Liver (tissue), 10 donors: ENCODE measurements at places on chromosomes 5 and 9. TPM values are rescaled to one million over a fixed set of nuclear protein-coding genes. Genes with fewer than 3 reads are reported as not detected.

- no peaks in the 10 kb centered on the region for H3K4me1 ChIP-seq
- H3K27ac ChIP-seq = no peak overlapping the region
- no peak overlapping the region for H3K4me3 ChIP-seq
- H3K36me3 ChIP-seq = no peaks in the 10 kb centered on the region
- DNase-seq = no peak
These were observed 34.3 kb downstream of the DNAH5 start for GRCh38 chr5:13910201-13910600.

DNA sequence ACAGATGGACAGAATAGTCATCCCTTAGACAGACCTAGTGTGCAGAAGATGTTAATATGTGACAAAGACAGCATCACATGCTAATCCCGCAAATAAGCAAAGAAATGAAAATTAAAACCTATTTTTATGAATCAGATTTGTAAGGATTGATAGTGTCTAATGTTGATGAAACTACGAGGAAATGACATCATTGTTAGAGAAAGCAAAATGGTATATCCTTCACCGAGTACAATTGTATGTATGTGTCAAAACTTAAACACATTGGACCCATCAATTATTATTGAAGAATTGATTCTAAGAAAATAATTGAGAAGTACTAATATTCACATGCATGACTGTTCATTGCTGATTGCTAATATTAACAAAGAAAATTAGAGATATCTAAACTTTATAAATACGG lies 493.2 kb downstream of the BNC2 start:
- no peak overlapping the region for H3K4me3 ChIP-seq
- H3K27ac ChIP-seq = no peak overlapping the region
- H3K36me3 ChIP-seq = no peaks in the 10 kb centered on the region
- DNase-seq = no peak
- H3K4me1 ChIP-seq = no peaks in the 10 kb centered on the region

DNA sequence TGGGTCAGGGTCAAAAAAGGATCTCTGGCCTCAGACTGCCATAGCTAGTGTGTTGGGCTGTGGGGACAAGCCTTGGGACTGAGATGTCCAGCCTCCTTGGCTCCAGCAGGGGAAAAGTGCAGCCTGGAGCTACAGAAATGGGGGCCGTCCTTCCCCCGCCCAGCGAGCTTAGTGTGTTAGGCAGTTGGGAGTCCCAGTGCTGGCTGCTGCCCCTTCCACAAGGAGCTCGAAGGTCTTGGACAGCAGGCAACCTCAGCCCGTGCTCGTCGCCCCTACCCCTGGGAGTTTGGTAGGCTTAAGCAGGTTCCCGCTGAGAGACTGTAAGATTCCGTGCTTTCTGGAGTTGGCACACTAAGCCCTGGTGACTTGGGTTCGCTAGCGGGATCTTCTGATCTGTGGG lies 293.0 kb upstream of the CDH12 start:
- no peak overlapping the region for H3K27ac ChIP-seq
- DNase-seq = no peak
- H3K4me1 ChIP-seq = no peaks in the 10 kb centered on the region
- no peak overlapping the region for H3K4me3 ChIP-seq
- H3K36me3 ChIP-seq = no peaks in the 10 kb centered on the region

Gene CCDC192
- total RNA-seq = not detected

GRCh38 chr9:15999422-16000339 lies 446.8 kb downstream of the CCDC171 start:
- H3K4me1 ChIP-seq = no peaks in the 10 kb centered on the region
- no peak overlapping the region for H3K27ac ChIP-seq
- no peak for DNase-seq
- H3K4me3 ChIP-seq = no peak overlapping the region
- H3K36me3 ChIP-seq = no peaks in the 10 kb centered on the region

DNA sequence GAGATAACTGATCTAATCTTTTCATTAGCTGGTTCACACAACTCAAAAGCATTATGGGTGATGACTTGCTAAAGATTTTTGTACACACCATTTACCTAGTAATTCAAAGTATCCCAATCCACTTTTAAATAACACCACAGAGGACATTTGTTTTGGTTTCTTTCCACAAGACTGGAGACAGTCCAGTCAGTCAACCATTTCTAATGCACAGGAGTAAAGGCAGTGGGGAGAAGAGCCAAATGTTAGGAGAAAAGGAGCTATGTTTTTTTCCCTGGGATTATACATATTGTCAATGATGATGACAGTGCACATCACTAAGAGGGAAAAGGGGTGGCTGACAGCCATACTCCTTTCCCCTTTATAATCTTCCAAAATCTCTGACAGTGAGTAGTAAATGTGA lies 240.9 kb downstream of the GABRB2 start:
- no peaks in the 10 kb centered on the region for H3K4me1 ChIP-seq
- no peaks in the 10 kb centered on the region for H3K27me3 ChIP-seq
- no peak overlapping the region for H3K4me3 ChIP-seq

DNA sequence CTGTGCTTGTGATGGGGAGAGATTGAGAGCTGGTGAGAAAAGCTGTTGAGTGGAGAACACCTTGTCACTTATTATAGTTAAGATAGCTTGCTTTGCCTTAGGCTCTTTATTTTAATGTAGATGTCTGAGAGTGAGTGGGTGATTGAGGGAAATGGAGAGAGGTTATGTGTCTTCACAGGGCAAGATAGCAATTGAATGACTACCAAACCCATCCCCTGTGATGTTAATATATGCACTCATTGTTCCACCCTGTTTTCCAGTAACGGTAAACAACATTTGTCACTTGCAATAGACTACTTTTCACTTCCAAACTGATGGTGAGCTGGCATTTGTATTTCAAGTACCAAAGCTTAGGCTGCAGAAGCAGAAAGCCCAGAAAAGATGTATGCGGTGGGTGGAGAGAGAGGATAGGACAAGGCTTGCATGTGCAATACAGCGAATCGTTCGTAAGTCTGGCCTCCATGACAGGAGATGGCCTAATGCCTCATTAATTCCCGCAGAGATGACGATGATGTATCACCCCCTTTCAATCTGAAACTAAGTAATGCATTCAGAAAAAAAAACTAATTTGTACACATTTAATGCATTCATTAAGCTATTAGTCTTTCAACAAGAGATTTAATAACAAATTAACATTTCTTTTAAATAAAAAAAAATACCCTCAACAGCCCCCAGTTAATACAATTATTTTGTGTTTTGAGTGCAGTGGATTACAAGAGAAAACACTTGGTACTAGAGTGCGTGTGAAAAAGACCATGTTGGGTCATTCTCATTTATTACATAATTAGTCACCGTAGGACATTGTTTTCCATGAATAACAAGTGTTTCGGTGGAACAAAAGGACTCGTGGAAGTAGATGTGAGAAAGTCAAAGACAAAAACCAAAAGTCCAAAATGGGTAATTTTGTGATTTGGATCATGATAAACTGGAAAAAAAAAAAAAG lies 699.0 kb downstream of the BRINP1 start:
- H3K27me3 ChIP-seq = no peaks in the 10 kb centered on the region
- no peaks in the 10 kb centered on the region for H3K4me1 ChIP-seq
- no peak overlapping the region for H3K27ac ChIP-seq

DNA sequence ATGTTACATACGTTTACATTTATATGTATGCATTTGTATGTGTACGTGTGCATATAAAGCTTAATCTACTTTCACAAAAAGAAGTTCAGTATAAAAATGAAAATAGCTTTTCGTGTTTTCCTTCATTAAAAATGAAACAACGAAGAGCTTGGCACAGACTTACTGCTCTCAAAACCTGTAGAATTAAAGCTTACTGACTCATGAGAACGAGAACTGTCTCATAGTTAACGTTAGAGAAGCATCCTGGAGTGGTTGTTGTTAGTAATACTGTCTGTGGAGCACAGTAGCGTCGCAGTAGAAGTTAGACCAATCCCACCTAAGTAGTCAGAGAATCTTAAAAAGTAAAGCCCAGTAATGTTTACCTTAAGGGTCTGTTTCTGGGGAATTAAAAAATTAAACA lies 1.3 kb downstream of the MAT2B start:
- H3K27me3 ChIP-seq = no peaks in the 10 kb centered on the region
- peak overlapping the region; percentile 92 for H3K4me3 ChIP-seq
- peak overlapping the region; percentile 95 for H3K27ac ChIP-seq
- H3K36me3 ChIP-seq = no peaks in the 10 kb centered on the region
- peaks cover 52% of the 10 kb centered on the region for H3K4me1 ChIP-seq

GRCh38 chr5:97078958-97079743 lies 63.3 kb downstream of the LIX1 start:
- H3K27ac ChIP-seq = no peak overlapping the region
- H3K27me3 ChIP-seq = no peaks in the 10 kb centered on the region

Gene SPATA31E1
- not detected for total RNA-seq

Gene CRHBP
- 77.4 TPM for total RNA-seq

DNA sequence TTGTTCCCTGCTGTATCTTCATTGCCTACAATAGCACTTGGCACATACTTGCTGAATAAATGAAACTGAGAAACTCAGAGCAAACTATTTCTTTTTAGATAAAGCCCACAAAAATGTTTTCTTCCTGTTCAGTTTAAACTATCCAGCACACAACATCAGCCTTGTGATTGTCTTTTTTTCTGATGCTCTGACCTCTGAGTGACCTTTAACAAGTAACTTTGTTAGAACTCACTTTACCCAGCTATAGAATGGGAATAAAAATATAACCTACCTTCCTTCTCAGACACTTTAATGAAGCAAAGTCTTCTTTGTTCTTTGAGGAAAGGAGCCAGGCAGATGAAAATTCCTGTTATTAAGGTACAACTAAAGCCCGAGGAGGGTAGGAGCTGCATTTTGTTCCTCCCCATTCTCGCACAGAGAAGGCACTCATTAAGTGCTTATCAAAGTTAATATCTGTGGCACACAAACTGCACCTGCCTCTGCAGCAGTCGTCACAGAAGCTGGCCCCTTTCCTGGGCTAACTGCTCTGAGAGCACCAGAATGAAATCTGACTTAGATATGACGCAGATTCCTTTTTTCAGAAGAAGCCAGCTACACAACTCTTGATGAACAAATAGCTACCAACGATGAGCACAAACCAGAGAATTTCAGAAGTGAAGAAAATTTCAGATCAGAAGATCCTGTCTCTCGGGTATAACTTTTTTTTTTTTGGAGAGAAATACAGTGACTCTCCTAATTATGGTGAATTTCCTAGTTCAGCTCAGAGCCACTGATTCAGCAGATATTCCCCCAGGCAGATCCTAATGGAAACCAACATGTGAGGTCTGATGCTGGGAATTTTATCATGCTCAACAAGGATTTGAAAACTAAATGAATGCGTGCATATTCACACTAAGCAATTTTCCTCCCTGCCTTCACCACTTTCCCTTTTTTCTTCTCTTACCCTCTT lies 31.0 kb upstream of the NR3C1 start:
- DNase-seq = no peak
- H3K27ac ChIP-seq = peak overlapping the region; percentile 66
- no peaks in the 10 kb centered on the region for H3K27me3 ChIP-seq
- no peaks in the 10 kb centered on the region for H3K36me3 ChIP-seq

DNA sequence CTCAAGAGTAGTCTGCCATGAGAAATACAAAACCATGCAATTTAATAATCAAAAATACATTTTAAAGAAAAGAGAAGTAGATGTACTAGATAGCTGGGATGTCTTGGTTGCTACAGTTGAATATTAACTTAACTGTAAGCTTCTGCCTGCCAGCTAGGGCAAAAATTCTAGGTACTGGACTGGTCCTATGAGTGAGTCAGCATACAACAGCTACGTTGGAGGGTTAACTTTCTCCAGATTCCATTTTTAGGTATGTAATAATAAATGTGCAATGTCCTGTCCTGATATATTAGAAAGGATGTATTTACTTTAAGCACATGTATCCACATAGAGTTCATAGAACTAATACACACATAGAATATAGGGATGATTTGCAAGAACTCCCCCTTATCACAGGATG lies 230.1 kb downstream of the CAAP1 start:
- no peak overlapping the region for H3K27ac ChIP-seq
- H3K27me3 ChIP-seq = no peaks in the 10 kb centered on the region
- H3K4me3 ChIP-seq = no peak overlapping the region

Gene S1PR3
- total RNA-seq = 4.5 TPM

Gene PCDHGB1
- total RNA-seq = 0.75 TPM

GRCh38 chr9:113536483-113537228 lies 73.1 kb downstream of the RGS3 start:
- DNase-seq = no peak
- no peaks in the 10 kb centered on the region for H3K27me3 ChIP-seq
- no peak overlapping the region for H3K27ac ChIP-seq
- no peaks in the 10 kb centered on the region for H3K4me1 ChIP-seq

GRCh38 chr9:128416014-128416413 lies 4.6 kb upstream of the CERCAM start:
- no peak overlapping the region for H3K27ac ChIP-seq
- no peak overlapping the region for H3K4me3 ChIP-seq
- no peaks in the 10 kb centered on the region for H3K36me3 ChIP-seq
- DNase-seq = no peak
- H3K27me3 ChIP-seq = peaks cover 7% of the 10 kb centered on the region

DNA sequence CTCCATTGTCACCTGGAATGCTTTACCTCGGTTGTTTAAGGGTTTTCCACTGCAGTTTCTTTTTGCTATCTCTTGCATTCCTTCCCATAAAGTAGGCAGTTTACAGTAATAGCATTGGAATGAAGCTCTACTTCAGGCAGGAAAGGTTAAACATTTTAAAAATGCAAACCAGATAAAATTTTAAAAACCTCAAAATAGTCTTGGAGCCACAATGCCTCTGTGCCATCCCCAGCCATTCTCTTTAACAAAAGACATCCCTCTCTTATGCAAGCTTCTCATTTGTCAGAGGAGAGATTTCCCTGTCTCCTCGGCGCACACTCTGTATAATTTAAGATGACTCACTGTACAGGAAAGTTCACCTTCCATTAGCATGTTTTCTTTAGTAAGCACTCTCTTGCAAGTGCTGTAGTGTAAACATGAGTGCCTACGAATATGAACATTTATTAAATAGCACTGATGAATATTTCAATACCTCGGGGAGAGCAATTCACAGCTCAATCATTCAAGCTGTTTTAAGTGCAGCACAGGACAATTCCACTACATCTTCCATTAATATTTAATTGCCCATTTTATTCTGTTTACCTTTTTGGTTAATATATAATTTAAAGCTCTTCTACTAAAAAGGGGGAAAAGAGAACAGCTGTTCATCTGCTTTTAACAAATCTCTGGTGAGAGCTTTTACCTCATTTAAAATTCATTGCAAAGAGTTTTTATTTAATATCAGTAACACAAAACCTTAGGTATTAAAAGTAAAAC lies 343.6 kb downstream of the SPATA31D1 start:
- no peaks in the 10 kb centered on the region for H3K27me3 ChIP-seq
- DNase-seq = no peak
- H3K27ac ChIP-seq = peak overlapping the region; percentile 5
- no peak overlapping the region for H3K4me3 ChIP-seq

- no peak overlapping the region for H3K4me3 ChIP-seq
- peaks cover 19% of the 10 kb centered on the region for H3K4me1 ChIP-seq
- no peaks in the 10 kb centered on the region for H3K27me3 ChIP-seq
- H3K27ac ChIP-seq = no peak overlapping the region
- no peak for DNase-seq
- H3K36me3 ChIP-seq = no peaks in the 10 kb centered on the region
These were observed 43.2 kb upstream of the PRSS3 start for GRCh38 chr9:33752130-33752637.

Gene CXCL14
- total RNA-seq = 2.7 TPM
